ENCODE measurements at places on chromosomes 7 and 10.
A peak's percentile ranks its signal among the peaks of the same experiment; 100 is the strongest.

DNA sequence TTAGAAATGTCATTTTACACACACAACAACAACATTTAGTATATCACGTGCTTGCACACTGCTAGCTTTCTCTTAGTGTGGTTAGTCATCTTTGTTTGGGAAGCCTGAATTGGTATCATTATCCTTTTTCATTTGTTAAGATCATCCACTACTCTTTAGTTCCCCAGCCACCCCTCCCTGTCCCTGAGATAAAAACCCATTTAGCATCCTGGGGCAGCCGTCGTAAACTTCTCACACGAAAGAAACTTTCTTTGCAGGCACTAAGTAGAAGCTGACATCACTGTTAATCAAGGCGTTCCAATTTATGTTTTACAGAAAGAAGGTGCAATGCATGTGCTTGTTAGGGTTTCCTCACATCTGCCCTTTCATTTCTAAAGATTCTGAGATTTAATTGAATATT, 475.1 kb upstream of the FZD8 start:
- no peaks in the 10 kb centered on the region for H3K36me3 ChIP-seq
- no peaks in the 10 kb centered on the region for H3K4me1 ChIP-seq
- H3K27me3 ChIP-seq: no peaks in the 10 kb centered on the region
- DNase-seq: no peak
- H3K4me3 ChIP-seq: no peak overlapping the region

- DNase-seq: no peak
- H3K27ac ChIP-seq: peak overlapping the region; percentile 96
- no peaks in the 10 kb centered on the region for H3K27me3 ChIP-seq
- H3K4me1 ChIP-seq: peaks cover 84% of the 10 kb centered on the region
- H3K36me3 ChIP-seq: no peaks in the 10 kb centered on the region
- H3K4me3 ChIP-seq: peak overlapping the region; percentile 15
Measured at GRCh38 chr10:114634609-114634979, 23.5 kb downstream of the ABLIM1 start.

GRCh38 chr10:21810582-21811244, 192.8 kb downstream of the DNAJC1 start:
- no peaks in the 10 kb centered on the region for H3K27me3 ChIP-seq
- no peak overlapping the region for H3K4me3 ChIP-seq
- H3K36me3 ChIP-seq: no peaks in the 10 kb centered on the region
- no peak for DNase-seq
- H3K4me1 ChIP-seq: no peaks in the 10 kb centered on the region

DNA sequence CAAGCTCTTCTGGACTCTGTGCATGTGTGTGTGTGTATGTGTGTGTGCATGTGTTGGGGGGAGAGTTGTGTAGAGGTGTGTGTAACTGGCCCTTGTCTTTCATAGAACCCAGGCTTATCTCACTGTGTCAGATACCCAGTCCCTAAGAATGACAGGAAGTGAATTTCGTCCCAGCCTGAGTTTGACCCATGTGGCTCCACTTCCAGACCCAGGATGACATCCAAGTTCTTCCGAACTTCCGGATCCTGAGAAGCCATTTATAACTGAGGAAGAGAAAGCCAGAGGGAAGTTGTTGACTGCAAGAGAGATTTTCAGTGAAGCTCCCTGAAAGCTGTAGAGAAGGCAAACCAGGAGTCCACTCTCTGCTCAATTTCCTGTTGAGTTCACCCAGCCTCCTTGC, 53.2 kb downstream of the ADRB1 start:
- H3K36me3 ChIP-seq: no peaks in the 10 kb centered on the region
- no peaks in the 10 kb centered on the region for H3K27me3 ChIP-seq
- no peak overlapping the region for H3K4me3 ChIP-seq
- DNase-seq: no peak

- no peaks in the 10 kb centered on the region for H3K27me3 ChIP-seq
- DNase-seq: no peak
- H3K4me3 ChIP-seq: no peak overlapping the region
- H3K36me3 ChIP-seq: no peaks in the 10 kb centered on the region
- peak overlapping the region; percentile 78 for H3K27ac ChIP-seq
Measured at GRCh38 chr10:72248468-72249151, 25.1 kb upstream of the DDIT4 start.

All from Panc1 (cell line).